ENCODE measurements at places on chromosomes 1 and 21.

DNA sequence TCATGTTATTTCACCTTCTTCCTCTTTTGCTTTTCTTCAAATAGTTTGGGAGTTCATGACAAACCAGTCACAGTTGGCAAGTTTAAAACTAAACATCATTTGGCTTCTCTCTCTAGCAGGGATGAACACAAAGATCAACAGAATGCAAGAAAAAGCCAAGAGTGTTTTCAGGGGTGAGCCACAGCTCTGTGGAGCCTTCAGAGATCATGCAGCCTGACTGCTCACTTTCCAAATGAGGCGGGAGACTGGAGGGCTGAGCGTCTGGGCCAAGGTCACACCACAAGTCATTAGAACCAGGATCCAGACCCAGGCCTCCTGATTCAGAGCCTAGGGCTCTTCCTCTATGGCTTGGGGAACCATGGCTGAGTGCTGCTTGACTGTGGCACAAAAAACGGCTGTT is 2.7 kb downstream of the DPT start:
- no peak for DNase-seq

DNA sequence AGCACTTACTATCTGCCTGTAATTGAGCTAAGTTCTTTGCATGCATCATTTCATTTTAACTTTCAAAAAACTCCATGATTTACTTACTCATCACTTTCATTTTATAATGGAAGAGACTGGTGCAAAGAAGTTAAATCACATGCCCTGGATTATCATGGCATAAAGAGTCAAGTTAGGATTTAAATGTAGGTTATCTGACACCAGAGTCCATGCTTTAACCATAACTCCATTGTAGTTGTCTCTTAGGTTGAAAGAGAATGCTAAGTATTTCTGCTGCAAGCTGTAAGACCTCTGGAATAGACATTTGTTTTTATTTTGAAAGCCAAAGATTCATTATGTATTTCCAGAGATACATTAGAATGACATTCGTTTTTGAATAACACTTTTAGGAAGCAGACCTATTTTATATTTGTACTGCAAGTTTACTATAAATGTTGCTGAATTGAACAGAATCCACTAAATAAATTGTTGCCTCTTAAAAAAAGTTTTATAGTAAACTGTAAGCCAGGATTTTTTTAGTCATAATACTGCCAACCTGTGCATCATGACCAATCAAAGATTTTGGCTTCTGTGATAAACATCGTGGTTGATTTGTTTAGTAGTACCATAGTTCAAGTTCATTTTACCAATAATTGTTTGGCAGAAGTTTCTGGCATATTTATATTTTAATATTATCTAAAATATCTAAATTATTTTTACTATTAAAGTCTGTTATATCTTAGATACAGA is 26.1 kb downstream of the CFH start:
- DNase-seq: no peak

DNA sequence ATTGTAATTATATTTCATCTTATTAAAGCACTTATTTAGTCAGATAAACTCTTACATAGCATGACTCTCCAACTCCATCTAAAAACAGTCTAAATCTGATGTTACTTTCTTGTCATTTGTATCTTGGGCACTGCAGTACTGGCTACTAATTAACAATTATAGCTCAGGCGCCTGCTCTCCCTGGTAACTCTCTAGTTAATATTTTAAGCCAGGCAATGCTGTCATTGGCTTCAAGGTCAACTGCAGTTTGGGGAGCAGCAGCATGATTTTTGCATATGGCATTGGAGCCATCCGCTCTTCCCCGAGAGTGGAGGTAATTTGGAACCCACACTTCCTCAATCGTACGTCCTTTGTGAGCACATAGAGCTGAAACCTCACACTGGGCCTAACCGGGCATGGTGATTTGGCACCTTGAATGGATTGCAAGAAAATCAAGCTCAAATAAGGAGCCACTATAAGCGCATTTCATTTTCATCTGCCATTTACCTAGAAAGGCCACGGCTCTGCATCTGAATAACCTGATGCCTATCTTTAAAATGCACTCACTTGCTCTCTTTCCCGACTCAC is 187.7 kb downstream of the KAZN start:
- DNase-seq: no peak

DNA sequence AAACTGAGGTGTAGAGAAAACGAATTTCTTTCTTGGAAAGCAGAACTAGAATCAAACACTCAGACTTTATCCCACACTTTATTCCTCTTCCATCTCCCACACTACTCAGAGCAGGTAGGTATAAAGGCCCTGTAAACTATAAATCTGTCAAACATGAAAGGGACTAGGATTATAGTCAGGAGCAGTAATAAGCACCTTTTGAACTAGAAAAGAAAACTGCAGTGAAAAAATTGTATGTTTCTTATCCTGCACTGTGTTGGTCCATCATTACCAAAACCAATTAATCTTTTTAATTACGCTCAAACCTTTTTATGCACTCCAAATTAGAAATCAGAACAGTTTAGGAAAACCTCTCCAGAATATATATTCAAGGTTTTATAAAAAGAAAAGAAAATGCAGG is 47.6 kb downstream of the LPAR3 start:
- no peak for DNase-seq

DNA sequence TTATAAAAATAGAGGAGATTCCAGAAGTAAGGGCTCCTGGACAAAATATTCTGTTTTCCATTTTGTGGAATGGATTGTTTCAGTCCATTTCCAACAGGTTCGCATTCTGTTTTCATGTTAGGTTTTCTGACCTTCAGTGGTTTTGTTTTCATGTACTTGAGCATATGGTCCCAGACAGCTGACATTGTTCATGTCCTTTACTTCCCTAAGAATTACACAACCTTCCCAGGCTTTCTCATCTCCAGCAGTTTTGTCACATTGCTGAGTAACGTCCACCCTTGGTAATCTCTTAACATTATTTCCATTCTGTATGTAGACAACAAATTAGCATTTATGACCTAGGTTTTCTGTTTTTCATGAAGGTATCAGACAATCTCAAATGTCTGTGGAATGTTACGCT is 21.0 kb upstream of the ERRFI1 start:
- DNase-seq: no peak

DNA sequence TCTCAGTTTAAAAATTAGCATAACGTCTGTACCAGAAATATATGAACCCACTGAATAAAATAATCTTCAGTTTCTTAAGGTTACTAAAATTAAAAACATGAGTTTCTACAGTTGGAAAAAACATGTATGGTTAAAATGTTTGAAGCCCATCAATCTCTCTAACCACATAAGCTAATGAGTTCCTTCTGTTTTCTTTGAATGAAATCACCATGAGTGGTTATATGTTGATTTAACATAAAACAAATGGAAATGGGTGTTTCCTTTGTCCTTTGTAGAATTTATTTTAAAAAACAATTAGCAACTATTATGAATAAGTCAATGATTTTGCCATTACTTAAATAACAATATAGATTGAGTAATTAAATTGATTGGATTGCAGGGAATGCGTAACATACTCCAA is 3.0 kb upstream of the ADGRL2 start:
- no peak for DNase-seq

GRCh38 chr1:186443638-186444037 is 17.3 kb downstream of the PDC start:
- DNase-seq: no peak

DNA sequence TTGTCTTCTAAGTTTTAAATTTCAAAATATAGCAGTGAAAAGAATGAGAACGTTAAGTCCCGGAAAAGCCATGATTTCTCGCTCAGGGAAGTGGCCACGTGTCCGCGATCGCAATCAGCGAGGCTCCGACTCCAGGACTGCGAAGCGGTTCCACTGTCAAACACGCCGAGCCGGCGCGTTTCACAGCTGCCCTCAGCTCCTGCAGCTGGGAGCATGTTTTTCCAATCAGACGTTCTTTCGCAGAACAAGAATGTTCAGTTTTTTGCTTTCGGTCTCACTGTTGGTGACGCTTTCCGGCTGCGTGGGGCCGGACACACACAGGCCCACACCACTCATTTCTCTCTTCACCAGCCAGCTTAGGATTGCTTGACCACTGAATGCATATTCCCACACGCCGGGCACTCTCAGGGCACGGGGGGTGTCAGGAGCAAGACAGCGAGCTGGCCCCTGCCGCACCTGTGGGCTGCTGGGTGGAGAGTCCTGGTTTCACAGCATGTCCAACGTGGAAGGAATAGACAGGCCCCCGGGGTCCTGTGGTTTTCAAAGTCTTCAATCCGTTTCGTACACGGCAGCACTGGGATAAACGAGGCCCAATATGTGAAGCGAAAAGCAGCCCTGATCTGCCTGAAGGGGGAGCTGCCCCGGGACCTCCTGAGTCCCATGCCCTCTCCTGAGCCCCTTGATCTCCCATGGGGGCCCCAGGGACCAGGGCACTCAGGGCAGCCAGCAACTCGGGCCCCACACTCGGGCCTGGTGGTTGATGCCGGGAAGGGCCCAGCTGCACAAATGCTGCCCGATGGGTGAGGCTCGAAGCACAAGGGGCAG is 47.3 kb upstream of the COL18A1 start:
- DNase-seq: no peak

- DNase-seq: no peak
Measured at GRCh38 chr1:238660849-238661248, 725.5 kb upstream of the CHRM3 start.

GRCh38 chr1:109977657-109978378 is 6.7 kb upstream of the AHCYL1 start:
- DNase-seq: no peak

GRCh38 chr21:34941162-34941561 is 107.9 kb downstream of the RUNX1 start:
- no peak for DNase-seq

DNA sequence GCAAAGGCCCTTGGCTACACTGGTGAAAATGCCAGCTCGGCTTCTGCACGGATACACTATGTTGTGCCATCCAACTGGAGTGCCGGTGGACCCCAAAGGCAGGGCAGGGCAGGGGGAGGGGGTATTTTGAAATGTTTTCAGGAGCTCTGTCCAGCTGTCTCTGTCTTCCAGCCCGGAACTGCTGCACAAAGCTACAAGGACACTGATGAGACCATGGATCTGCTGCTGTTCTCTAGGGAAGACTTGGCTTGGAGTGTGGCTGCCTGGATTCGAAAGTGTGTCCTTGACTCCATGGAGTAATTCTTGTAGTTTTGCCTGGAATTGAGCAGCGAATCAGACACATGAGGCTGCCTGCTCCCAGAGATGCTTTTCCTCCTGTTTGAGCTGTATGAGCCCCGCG is 42.4 kb downstream of the TTC39A start:
- no peak for DNase-seq

- DNase-seq: no peak
Measured at GRCh38 chr1:55428944-55429931, 214.1 kb upstream of the USP24 start.

DNA sequence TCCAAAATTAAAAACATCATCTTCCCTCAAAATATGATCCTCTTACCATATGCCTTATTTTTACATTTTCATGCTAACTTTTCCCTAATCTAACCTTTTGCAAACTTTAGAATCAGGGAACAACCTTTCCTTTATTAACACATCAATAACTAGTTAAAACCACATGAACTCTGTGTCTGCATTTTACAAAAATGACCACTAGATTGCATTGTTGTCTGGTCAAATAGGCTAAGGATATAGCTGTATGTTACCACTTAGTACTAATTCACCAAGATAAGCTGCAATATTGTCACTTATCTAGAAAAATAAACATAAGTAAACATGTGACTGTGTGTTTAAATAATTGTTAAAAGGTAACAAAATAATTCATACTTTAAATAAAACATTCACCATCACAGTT is 82.3 kb downstream of the DENND1B start:
- DNase-seq: no peak

- DNase-seq: no peak
Measured at GRCh38 chr1:70083519-70083918, 121.9 kb downstream of the LRRC40 start.

DNA sequence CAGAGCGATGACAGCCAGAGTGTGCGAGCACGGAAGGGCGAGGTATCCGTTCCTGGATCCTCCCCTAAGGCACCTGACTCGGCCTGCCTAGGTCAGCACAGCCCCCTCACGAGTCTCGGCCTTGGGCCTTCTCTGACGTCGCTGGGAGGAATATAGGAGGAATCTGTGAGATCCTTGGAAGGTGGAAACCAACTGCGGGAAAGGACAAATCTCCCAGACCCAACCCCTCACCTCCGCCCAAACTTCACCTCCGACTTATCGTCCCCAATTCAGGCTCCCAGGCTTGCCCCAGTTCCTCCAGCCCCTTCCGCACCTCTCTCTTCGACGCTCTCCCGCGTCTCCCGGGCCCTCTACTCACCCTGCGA is 494 bp downstream of the APH1A start:
- peak; percentile 19 for DNase-seq

GRCh38 chr1:40753142-40753882 is 30.3 kb upstream of the KCNQ4 start:
- no peak for DNase-seq

DNA sequence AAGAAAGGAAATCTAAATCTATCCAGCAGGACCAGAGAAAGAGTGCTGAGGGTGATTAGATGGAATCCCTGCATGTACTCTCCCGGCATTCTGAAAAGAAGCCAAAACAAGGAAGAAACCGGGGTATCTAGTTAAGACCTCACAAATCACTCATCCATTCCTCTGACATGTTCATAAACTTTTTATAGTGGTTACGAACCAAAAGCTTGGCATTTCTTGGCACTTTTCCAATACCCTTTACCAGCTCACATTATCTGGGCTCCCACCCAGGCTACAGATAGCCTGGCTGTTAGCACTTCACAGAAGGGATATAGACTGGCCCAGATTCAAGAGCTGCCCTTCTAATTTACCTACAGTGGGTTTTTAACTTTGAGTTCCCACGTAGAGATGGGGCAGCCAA is 1.8 kb upstream of the C1orf74 start:
- DNase-seq: no peak

DNA sequence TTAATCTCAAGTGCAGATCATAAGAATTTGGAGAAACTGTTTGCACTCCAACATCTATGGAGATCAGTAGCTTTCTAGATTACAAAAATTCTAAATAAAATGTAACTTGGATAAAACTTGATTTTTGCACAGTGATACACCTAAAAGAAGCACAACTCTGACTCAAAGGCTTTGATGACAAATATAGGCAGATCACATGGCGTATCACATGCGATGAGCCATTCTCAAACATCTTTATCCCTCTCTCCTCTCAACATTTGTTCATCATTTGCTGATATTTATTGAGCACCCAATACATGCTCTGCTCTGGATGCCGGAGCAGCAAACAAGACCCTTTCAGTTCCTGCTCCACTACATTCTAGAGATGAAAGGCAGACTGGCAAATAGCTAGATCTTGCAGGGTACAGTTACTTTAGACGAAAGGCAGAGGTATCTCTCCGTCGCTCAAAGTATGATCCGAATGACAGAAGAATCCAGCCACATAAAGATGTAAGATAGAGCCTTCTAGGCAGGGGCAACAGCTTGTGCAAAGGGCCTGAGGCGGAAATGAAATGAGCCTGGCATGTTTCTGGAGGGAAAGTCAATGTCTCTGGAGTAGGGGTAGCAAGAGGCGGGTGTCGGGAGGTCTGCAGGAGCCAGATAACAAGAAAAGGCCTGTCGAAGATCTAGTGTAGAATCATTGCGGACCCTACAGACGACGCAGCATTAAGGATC is 145.8 kb upstream of the ERRFI1 start:
- DNase-seq: no peak
